Stimulated activated CD4-positive, alpha-beta T cell treated with anti-CD3 and anti-CD28 coated beads, Interleukin-15, amount 100 ng/mL, for 48 hours (primary cell): ENCODE measurements at places on chromosomes 2 and 18.

DNA sequence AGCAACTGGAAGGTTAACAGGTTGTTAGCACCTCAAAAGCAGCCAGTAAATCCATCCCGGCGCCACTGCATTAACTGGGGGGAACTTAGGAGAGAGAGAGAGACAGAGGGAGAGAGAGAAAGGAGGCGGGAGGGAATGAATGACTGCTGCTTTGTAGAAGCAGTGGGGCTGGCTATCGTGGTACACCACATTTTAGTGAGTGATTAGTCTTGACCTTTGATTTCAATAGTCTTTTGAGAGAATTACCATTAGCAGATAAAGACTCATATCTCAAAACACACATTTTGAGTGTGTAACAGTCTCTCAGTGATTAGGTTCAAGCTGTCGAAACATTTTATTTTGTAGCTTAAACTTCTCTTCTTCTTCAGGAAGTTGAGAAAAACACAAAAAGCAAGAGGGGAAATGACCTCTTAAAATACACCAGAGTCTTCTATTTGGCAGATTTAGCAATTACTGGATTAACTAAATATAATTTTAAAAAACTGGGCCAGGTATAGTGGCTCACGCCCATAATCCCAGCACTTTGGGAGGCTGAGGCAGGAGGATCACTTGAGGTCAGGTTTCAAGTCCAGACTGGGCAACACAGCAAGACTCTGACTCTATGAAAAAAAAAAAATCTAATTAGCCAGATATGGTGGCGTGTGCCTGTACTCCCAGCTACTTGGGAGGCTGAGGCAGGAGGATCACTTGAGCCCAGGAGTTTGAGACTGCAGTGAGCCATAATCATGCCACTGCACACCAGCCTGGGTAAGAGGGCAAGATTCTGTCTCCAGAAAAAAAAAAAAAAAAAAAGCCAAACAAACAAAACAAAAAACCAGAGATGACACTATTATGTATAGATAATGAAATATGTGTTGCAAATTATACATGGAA lies 22.0 kb upstream of the PNO1 start:
- no peak for DNase-seq

DNA sequence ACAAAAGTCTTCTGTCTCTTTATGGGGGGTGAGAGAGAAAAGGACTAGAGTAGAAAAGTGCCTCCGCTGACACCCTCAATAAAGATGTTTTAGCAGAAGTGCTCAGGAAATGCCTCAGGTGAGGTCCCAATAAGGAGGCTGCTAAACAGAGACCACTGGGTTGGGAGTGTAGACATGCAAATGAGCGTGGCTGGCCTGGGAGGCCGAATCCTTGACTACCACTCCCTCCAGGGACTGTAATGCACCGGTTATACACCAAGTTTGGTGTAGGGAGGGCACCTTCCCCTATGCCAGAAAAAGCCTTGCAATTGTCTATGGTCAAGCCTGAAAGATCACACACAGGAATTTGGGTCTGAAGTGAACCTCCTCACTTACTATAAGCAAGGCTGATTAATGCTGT lies 1.8 kb downstream of the TMX3 start:
- DNase-seq: no peak

GRCh38 chr18:37742436-37742835 lies 176.8 kb upstream of the CELF4 start:
- DNase-seq: no peak

GRCh38 chr18:55236150-55236931 lies 277.1 kb upstream of the CCDC68 start:
- no peak for DNase-seq

- no peak for DNase-seq
Measured at GRCh38 chr2:6960659-6961058, 43.4 kb downstream of the RNF144A start.

DNA sequence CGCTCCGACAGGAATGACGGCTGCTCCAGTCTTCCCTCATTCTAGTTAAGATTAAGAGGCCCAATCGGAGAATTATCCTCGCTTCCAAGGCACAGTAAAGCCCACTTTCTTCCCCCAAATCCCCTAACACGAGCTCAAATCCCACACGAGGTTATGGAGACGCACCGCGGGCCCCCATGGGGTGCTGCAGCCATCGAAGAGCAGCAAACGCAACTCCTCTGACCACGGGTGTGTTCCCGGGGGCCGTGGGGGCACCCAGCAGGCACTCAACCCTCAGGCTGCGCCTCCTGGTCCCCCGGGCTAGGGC lies 446 bp downstream of the COPS9 start:
- DNase-seq: no peak

DNA sequence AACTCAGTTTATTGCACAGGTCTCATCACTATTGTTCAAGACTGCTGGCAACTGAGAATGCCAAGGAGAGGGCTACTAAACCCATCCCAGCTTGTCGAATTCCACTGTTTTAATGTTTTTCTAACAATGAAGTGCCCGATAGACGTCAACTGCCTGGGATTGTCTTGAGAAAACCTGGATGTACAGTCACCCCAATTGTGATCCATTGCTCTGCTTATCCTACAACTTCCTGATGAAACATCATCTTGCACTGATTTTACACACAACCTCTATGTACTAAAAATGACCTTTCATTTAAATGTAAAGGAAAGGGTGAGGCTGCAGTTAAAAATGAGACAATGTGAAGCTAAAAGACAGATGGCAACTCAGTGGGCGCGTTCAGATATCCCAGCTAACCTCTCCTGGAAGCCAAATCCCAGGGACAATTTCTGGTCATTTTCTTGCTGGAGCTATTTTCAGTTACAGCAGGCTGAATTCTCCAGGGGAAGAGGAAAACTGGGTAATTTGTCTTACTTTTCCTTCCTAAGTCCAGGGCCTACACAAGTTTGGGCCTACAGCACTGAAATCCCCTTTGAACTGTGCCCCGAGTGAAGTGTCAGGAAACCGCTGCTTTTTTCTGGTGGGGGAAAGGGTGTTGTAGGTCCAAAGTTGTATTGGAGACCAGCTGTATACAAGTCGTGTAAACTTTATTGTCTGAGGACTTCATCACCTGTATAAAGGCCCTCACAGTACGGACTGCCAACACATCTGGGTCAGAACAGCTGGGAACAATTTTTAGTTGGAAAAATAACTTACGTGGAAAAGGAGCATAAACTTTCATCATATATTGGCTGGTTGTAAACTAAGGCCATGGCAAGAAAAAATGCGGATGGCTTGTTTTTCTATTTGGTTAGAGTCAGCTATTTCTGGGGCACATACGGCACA lies 68.9 kb upstream of the LTBP1 start:
- no peak for DNase-seq

- no peak for DNase-seq
Measured at GRCh38 chr2:19709553-19709952, 192.2 kb downstream of the TTC32 start.

- no peak for DNase-seq
Measured at GRCh38 chr2:95300450-95300849, 3.3 kb downstream of the KCNIP3 start.

- DNase-seq: no peak
Measured at GRCh38 chr2:155368934-155369333, 670.4 kb downstream of the KCNJ3 start.
